Cardiac muscle cell (in vitro differentiated cells and primary cell): ENCODE measurements at places on chromosomes 4 and X.
A peak's percentile ranks its signal among the peaks of the same experiment; 100 is the strongest.

DNA sequence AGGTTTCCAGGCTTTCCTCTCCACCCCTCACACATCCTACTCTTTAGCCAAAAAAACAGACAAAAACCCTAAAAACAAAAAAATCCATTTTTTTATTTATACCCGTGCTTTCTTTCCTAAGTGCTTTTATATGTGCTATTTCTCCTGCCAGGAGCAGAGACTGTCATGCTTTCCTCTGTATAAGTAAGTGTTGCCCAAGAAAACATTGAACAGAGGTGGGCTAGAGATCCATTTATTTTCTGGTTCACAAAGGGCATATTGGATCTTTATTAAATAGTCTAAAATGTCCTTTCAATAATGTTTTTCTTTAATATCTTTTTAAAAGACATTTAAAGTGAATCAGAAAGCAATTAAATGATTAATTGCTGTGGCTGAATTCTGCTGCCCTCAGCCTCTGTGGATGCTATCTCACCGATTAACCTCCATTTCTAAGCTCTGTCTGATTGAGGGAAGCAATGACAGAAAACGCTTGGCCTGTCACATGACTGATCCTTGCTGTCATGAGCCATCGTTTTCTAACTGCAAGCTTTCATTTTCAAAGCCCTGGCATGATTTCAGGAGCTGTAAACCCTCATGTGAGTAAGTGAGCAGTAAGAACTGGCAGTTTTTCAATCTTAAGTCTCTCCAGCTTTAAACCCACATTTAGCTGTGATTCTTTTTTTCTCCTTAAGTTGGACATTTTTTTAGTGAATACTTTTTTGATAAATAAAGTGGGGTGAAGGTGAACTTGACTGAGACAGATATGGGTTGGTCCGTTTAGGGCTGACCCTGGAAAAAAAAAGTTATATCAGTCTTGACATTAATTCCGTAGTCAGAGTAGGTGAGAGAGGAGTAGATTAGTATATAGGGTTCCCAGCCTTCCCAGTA, 180.7 kb upstream of the PGRMC2 start:
- DNase-seq: no peak

GRCh38 chrX:63363788-63364187, 12.7 kb upstream of the SPIN4 start:
- no peak for DNase-seq

- DNase-seq: no peak
These were observed 42.0 kb upstream of the MAPK10 start for GRCh38 chr4:86401826-86402225.

DNA sequence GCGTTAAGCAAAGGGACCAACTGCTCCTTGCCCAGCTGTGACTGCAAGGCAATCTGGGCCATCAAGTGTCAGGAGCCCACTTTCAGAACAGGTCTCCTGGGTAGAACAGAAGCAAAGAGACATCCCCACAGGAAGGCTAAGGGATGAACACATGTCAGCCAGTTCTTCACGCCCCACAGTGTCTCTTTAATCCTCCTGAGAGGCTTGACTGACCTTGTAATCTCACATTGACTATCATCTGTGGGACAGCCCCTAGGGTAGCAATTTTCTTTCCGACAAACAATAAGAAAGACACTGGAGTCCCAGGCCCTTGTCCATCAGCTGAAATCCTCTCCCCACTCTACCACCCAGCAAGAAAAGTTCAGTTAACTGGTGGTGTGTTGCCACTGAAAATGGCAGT, 1.0 kb downstream of the CHRDL1 start:
- DNase-seq: no peak

GRCh38 chrX:39328661-39329060, 527.4 kb downstream of the MID1IP1 start:
- no peak for DNase-seq

GRCh38 chr4:54499308-54500074, 158.3 kb upstream of the KIT start:
- no peak for DNase-seq

DNA sequence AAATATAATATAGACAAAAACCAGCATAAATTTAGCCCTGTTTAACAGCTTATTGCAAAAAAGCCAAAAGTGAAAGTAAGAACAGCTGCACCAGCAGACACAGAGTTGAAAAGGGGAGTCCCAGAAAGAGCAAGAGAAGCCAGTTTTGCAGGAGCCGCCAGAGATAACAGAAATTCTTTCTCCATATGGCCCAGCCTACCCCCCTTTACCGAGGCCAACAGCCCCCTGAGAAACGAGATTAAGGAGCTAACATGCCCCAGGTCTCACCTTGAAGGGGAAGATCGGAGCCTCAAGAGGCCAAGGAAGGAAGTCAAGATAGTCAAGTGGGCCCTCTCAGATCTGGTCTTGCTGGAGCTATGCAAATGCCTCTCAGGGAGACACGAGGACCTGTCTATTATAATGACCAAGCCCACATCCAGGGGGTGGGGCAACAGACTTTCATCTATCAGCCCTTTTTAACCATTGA, 4.8 kb downstream of the ACOX3 start:
- DNase-seq: peak; percentile 67
